ENCODE measurements at places on chromosomes 5 and 9.

GRCh38 chr5:140305471-140305870 is 2.6 kb upstream of the PFDN1 start:
- DNase-seq, result no peak

- DNase-seq, result no peak
These were observed 25.9 kb downstream of the UGCG start for GRCh38 chr9:111922324-111923013.

DNA sequence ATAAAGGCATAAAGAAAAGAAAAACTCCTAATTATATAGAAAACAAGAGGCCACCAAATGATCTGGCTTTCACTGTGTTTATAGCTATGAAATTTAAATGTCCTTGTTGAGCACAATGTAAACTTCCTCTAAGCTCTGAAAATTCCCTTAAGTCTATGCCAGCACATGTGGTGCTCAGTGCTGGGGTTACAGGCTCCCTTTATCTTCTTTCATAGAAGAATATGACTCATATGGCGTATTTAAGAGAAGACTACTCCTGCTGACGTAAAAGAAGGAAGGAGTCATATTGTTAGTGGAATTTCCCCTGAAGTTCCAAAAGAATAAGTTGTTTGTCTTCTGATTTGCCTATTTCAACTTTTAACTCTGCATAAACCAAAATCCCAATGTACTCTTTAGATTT is 30.4 kb downstream of the RNF145 start:
- no peak for DNase-seq

DNA sequence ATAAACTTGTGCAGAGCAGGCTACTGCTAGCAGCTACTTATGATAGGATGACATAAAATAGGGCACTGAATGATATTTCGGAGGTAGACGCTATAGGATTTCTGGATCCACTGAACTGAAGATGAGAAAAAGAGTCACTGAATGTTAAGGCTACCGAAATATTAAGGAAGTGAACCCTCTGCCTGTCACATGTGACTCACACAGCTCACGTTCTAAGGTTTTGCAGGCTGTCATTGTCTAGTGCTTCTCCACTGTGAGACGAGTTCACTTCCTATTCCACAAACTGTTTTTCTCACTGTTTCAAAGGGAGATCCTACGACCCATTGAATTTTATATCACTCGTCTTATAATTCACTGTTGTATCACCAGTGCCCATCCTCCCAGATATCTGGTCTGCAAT is 100.8 kb downstream of the CTNND2 start:
- no peak for DNase-seq

DNA sequence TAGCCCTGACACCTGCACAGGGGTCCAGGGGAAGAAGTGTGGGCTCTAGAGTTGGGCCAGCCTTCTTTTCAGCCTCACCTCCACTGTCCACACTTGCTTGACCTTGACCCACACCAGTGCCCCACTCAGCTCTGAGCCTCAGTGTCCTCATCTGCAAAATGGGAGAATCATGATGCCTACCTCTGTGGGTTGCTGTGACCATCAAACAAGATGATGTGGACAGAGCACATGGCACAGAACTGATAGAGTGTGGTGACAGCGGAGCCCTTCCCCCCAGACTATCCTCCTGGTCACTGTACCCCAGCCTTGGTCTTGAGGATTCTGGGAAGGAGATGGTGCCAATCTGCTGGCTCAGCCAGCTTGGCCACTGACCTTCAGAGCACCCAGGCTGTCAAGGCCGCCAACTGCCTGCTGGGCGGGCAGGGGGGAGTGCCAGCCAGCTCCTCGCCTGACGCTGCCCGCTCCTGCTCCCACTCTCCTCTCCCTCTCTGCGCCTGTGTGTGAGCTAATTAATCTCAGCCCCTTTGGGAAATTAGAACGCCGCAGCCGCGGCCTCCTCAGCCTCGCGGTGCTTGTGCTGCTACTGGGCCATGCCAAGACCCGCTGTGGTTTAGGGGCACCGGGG is 16.7 kb downstream of the CXXC5 start:
- DNase-seq, result no peak

- DNase-seq, result no peak
These were observed 999 bp upstream of the DRD1 start for GRCh38 chr5:175444905-175445456.

GRCh38 chr5:175701797-175702196 is 43.9 kb downstream of the HRH2 start:
- DNase-seq, result no peak

- no peak for DNase-seq
These were observed 1140.9 kb upstream of the C9orf72 start for GRCh38 chr9:28714188-28714587.

GRCh38 chr9:122546196-122546595 is 6.7 kb upstream of the OR1N2 start:
- DNase-seq, result no peak

- DNase-seq, result no peak
These were observed 576.3 kb downstream of the PDE4D start for GRCh38 chr5:59317023-59317773.

DNA sequence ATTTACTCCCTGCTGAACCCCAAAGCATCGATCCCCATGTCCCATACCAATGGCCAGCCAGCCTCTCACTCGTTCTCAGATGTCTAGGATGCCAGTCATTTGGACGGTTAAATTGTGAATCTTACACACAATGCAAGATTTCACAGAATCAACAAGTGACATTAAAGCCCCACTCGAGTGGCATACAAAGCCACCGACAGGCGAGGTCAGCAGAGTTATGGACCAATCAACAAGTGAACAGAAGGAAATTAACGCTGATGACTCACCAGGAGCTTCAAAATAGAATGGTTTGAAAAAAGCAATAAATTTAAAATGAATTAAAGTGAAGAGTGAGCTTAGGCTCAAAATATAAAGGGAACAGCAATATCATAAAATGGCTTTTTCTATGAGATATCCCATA is 8.2 kb upstream of the RUFY1 start:
- DNase-seq, result no peak

DNA sequence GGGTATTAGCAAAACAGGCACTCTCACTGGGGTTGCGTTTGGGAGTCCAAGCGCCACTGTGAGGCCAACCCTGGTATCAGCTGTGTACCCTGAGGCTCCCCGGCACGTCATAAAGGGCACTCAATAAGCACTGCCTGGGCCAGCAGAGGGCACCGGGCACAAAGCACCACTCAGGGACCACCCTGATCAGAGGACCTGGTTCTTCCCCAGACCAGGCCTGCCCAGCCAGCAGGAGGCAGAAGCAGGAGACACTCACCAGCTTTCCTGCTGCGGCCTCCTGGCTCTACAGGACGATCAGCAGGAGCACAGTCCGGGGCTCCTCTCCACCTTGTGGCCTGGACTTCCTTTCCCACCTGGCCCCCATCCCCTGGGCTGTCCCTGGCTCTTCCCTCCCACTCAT is 12.6 kb downstream of the MGAT1 start:
- no peak for DNase-seq

GRCh38 chr9:101478906-101479305 is 43.3 kb upstream of the ALDOB start:
- DNase-seq, result no peak

- no peak for DNase-seq
These were observed 107.2 kb upstream of the SLIT3 start for GRCh38 chr5:169408171-169408570.

- DNase-seq, result no peak
These were observed 146.1 kb downstream of the MAST4 start for GRCh38 chr5:66742083-66742895.

DNA sequence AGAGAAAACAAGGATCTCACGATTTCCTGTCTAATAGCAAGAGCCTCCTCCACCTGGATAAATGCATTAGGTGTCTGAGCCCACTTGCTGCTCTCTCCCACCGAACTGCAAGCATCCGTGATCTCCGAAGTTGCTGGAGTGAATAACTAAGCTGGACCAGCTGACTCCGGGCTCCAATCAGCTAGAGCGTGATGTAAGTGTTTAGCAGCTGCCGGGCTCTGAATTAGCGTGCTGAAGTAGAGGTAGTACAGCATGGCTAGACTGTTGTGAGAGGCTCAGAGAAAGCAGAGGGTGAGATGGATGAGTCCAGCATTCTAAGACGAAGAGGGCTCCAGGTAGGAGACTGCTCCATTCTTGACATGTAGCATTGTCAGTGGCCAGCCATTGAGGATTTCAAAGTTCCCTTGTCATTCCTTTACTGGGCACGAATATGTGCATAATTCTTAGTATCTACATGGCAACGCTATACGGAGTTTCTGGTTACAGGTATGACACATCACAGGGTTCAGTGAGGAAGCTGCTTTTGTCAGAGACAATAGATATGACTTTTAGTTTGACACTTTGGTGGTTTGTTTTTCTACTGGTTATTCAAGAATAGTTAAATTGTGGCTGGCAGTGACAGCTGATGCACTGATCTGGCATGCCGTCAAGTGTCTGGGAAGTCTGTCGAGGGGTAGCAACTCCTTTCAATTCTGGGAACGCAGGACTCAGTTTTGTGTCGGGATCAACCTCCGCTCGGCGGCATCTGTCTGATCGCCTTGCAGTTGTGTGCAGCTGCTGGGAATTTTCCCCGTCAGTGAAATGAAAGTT is 232.6 kb downstream of the MAST4 start:
- peak; percentile 8 for DNase-seq

DNA sequence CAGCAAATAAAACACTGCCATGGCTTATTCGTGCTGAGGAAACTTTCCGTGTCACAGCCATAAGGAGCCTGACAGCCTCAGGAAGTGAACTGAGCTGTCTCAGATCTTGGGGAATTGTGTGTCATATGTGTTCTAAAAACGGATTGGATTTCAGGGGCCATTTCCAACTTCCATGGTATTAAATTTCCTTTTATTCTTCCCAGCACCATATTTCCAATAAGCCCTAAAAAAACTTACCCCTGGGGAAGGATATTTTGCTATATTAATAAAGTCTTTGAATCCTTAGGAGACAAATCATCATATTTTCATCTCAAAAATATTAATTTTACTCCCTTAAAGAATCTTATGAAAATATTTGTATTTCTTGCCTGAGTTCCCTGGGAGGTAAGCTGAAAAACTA is 93.9 kb downstream of the LHFPL2 start:
- DNase-seq, result no peak

GRCh38 chr5:125267636-125268248 is 521.3 kb upstream of the ZNF608 start:
- no peak for DNase-seq

- no peak for DNase-seq
These were observed 219.0 kb upstream of the PIK3R1 start for GRCh38 chr5:67996596-67996995.

- DNase-seq, result no peak
These were observed 830.9 kb downstream of the MAT2B start for GRCh38 chr5:164336276-164336675.

- DNase-seq, result peak; percentile 17
These were observed 64.5 kb downstream of the TMEM161B start for GRCh38 chr5:88203981-88204750.

GRCh38 chr5:55773057-55773456 is 35.2 kb downstream of the DDX4 start:
- DNase-seq, result no peak

All from activated CD8-positive, alpha-beta memory T cell treated with anti-CD3 and anti-CD28 coated beads for 1 hour (primary cell).